Activated T-cell treated with anti-CD3 and anti-CD28 coated beads, Interleukin-2, amount 50 U/mL, for 1 hour (primary cell): ENCODE measurements at places on chromosomes 2 and 18.

DNA sequence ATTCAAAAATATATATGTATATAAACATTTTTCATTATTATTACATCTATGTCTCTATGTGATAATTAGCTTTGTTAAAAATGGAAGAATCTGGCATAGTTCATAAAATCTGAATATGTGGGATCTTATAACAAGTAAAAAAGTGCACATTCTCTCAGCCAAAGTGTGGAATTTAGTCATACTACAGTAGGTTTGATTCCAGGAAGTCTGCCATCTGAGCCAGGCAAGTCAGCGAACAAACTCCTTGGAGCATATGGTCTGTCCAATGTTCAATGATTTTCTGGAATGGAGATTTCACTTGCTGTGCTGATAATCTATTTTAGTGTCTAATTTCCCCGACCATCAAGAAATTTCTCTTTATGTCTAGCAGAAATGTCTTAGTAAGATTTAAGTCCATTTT is 1033.2 kb upstream of the NXPH2 start:
- DNase-seq, result no peak

DNA sequence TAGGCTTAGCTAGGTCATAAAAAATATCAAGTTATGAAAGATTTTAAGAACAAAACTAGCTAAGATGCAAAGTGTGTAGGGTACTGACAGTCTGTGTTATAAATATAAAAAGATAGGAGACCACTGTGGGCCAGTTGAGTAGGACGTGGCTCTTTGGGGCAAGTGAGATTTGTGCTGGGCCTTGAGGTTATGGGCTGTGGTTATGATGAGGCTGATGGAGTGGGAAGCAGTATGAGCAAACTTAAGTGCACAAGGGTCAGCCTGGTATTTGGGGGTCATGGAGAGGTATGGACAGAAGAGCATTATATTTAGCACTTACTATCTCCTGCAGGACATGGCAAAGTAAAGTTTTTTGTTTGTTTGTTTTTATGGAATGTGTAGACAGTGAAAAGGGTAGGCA is 70.1 kb downstream of the SETBP1 start:
- no peak for DNase-seq

DNA sequence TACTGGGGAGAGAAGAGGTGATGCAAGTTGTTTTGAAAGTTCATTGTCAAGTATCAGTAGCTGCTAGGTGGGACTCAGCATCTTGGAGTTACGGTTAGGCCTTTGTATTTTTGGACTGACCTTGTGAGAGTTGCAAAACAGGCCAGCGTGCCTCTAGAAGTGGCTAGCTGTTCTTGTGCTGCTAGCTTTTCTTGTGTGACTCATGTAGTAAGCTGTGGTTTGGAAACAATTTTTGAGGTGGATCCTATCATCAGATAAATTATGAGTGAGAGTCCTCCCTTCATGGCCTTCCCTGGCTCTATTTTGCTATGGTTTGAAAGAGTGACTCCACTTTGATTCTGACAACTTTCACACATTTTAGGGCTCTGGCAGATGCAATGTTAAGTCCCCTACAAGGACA is 409.2 kb upstream of the HS6ST1 start:
- DNase-seq, result no peak

DNA sequence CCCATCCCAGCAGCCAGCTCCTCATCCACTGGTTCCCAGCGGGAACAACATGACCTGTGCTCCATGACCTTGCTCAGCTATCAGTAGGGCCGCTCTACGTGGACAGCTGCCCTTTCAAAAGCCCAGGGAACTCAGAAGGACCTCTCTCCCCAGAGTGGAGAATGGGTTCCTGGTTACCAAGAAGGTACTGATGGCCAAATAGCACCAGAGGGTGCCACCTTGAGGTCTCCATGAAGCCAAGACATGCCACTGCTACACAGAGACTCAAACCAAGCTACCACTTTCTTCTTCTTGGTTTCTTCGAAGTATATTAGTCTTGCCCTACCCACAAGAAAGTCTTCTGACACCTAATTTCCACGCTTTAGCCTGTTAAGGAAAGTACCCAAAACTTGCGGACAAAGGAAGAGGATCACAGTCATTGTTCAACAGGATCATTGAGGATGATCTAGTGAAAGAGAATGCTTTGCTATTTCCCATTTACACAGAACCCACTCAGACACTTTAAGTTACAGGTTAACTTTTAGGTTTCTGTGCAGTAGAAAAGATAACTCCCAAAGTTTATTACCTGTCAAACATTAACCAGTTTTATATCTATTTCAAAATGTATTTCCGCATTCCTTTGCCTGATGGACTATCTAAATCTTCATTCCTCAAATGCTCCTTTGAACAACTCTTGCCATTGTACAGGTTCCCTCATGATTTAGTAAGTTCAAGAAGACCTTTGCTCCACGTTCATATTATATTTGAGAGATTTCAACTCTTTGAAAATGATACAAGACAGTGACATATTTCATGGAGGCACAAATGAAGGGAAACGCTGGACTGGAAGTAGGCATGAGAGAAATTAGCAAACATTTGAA is 102.2 kb downstream of the ALPK2 start:
- DNase-seq, result no peak

DNA sequence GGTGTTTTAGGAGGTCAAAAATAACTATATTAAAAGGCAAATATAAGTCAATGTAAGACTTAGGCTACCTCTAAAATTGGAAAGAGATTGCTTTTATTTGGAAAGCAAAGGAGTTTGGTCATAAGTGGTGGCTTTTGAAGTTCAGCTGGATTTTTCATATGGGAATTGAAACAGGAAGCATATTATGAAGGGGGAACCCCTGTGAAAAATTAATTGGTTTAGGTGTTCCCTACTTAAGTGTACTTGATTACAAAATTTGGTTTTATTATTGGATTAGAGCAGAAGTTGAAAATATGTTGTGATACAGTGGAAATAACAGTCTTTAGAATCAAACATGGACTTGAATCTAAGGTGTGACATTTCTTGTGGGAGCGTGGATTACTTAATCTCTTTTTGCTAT is 121.4 kb upstream of the TTC27 start:
- no peak for DNase-seq

GRCh38 chr2:71045865-71046548 is 22.4 kb upstream of the NAGK start:
- no peak for DNase-seq

GRCh38 chr18:47944972-47945852 is 14.8 kb upstream of the SMAD2 start:
- DNase-seq, result no peak

- no peak for DNase-seq
Observed at GRCh38 chr2:38523728-38524437, 78.8 kb downstream of the HNRNPLL start.

GRCh38 chr2:240247868-240248720 is 107.6 kb upstream of the OTOS start:
- peak; percentile 13 for DNase-seq

DNA sequence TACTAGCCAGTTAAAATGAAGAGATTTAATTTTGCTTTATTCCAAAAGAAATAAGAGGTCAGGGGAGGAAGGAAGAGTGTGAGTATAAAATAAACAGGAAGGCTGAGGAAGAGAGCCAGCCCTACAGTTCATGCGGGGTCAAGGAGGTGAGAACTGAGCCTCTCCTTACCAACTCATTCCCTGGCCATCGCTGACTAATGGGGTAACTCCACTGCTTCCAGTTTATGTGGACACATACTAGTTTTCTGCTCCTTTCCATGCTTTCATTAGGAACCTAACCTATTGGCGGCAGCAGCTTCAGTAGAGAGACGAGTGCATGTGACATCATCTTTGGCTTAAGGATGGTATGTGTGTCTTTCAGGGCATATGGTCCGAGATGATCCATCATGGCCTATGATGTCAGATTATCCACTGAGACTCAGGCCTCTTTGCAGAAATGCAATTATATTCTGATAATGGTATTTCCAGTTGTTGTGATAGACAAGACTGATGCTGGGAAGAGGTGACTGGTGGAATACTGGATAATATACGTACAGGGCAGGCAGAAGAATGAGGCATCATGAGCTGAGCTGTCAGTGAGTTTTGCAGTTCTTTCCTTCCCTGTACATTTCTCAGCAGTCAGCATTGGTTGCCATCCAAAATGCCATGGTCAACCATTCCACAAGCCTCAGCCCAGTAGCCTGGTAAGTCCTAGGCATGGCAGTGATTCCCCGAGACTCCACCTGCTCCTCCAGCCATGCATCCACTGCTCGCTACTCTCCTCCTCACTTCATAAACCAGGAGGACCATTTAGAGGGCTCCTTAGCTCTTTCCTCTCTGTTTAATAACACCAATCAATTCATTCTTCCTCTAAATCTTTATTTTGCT is 184.6 kb upstream of the OSR1 start:
- DNase-seq, result no peak

GRCh38 chr2:74847070-74847858 is 13.3 kb downstream of the HK2 start:
- DNase-seq, result no peak

GRCh38 chr2:123116595-123116994 is 908.5 kb upstream of the CNTNAP5 start:
- DNase-seq, result no peak

- no peak for DNase-seq
Observed at GRCh38 chr2:181613241-181613640, 43.7 kb downstream of the CERKL start.

GRCh38 chr18:755506-755905 is 43.1 kb upstream of the ENOSF1 start:
- no peak for DNase-seq
